ENCODE measurements at places on chromosomes 7 and 10.
A peak's percentile ranks its signal among the peaks of the same experiment; 100 is the strongest.

DNA sequence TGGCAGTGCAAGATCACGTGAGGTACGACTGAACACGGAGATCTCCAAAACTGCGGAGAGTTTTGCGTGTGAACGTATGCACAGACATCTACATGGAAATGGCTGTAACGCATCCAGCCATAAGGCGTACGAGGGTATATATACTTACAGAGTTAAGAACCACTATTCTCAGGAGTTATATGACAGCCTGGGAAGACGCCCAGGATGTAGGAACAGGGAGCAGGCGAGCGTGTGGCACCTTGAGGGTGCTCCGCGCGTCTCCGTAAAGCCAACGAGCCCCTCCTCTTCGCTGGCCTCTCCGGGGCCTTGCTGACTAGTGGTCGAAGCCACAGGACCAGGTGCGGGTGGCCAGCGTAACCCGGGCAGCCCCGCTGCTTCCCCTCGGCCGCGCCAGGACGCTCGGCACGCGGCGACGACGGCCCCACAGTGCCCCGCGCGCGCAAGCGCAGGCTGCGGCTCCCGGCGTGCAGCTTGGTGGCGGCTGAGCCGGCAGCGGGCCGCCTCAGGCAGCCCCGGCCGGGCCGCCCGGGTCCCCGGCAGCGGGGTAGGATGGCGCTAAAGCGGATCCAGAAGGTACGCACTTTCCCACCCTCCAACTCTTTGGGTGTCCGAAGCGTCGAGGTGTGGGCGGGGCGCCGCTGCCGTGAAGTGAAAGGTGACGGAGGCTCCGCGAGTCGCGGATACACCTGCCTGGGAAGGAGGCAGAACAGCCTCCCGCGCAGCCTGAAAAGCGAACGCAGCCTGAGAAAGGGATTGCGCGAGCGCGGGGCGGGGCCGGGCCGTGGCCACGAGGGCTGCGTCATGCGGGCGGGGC lies at the start of gene UBE2D4:
TSS of gene UBE2D4 (plus strand) at position 453 of the 814 bp plus-strand sequence. CDS start at position 550, 97 bp downstream.
- DNase-seq = peak; percentile 54

- DNase-seq = no peak
These were observed 77.1 kb downstream of the KCNMA1 start for GRCh38 chr10:77560471-77560870.

DNA sequence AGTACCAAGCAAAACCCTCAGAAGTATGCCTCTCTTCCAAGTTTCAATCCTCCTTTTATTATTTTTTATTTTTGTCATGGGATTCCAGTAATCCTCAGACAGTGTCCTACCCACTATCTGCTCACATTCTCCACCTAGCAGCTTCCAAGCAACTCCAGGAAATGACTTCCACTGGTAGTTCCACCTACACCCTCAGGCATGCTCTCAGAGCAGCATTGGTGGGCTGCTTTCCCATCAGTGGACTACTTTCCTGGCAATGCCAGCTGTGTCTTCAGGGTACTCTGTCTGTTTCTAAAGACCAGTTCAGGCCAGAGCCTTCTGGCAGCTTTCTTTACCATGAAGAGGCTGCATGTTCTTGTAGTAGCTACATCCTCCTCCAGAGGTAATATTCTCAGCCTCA lies 244.0 kb downstream of the HGF start:
- DNase-seq = no peak

DNA sequence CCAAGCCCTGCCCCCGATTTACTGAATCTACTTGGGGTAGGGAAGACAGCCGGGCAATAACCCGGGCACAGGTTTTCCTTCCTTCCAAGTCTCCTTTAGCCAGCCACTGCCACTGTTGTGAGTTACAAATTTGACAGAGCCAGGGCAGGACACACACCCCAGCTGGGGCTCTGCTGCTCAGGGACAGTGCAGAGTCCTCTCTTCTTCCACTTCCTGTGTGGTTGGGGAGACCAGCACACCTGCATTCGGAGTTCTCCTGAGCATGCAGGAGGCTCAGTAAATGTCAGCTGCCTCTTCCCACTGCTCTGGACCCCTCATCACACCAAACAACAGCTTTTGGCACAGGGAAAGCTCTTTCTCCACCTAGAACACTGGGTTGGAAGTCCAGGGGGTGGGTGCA lies 21.3 kb downstream of the CHST15 start:
- no peak for DNase-seq

GRCh38 chr7:17745610-17746009 lies 194.7 kb downstream of the SNX13 start:
- no peak for DNase-seq

DNA sequence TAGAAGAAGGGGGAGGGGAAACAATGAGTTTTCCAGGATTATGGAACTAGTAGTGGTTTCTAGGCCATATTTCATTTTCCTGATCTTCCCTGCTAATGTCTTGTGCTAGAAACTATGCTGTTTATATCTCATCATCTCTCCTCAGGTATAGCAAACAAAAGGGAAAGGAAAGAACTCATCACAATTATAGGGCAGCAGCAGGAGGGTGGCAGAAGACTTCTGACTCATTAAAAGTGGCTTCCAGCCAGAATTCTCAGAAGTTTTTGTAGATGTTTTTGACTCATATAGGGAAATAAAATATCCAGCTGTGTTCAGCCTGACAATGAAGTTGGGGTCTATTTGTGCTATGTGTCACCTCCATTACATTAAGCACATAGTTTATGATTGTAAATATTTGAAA lies 6.5 kb downstream of the AHR start:
- DNase-seq = no peak

DNA sequence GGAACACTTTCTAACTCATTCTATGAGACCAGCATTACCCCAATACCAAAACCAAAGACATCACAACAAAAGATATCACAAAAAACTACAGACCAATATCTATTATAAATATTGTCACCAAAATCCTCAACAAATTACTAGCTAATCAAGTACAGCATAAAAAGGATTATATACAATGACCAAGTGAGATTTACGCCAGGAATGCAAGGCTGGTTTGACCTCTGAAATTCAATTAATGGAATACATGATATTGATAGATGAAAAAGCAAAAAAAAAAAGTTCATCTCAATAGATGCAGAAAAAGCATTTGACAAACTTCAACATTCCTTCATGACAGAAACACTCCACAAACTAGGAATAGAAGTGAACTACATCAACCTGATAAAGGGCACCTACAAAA lies 175.3 kb downstream of the LCOR start:
- DNase-seq = no peak

DNA sequence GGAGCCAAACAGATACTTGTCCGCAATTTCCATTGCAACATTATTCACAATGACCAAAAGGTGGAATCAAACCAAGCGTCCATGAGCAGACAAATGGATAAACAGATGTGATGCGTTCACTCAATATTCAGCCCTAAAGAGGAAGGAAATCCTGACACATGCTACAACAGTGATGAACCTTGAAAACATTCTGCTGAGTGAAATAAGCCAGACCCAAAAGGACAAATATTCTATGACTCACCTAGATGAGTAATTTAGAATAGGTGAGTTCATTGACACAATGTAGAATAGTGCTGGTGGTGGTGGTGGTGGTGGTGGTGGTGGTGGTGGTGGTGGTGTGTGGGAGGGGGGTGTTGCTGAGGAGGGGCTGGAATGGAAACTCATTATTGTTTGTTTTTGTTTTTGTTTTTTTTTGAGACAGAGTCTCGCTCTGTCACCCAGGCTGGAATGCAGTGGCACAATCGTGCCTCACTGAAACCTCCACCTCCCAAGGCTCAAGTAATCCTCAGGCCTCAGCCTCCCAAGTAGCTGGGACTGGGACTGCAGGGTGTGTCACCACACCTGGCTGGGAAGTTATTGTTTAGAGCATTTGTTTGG lies 28.6 kb downstream of the SMKR1 start:
- no peak for DNase-seq

GRCh38 chr7:37234928-37235327 lies 213.7 kb downstream of the ELMO1 start:
- no peak for DNase-seq

DNA sequence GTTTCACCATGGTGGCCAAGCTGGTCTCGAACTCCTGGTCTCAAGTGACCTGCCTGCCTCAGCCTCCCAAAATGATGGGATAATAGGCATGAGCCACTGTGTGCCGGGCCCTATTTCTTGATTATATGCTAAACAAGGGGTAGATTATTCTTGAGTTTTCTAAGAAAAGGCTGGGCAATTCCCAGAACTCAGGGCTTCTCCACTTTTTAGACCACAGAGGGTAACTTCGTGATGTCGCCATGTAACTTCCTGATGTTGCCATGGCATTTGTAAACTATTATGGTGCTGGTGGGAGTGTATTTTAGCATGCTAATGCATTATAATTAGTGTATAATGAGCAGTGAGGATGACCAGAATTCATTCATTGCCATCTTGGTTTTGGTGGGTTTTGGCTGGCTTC lies 35.8 kb downstream of the OTUD1 start:
- DNase-seq = no peak

GRCh38 chr7:69696686-69697685 lies 98.7 kb downstream of the AUTS2 start:
- no peak for DNase-seq

GRCh38 chr10:93711891-93712290 lies 9.5 kb upstream of the FRA10AC1 start:
- DNase-seq = no peak

DNA sequence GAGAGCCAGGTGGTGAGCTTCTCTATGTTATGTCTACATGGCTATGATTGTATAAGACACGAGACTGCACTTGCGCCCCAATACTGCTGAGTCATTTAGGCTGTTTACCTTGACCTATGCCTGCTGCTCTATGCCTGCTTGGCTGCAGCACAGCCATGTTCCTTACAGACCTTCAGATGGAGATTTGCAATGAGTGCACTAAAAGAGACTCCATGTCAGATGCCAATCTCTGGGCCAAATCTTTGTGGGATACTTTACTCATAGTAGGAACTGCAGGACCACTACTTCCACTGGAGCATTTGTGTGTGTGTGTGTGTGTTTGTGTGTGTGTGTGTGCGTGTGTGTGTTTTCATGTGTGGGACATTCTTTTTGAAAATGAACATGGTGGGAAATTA lies 50.0 kb upstream of the KMT2E start:
- no peak for DNase-seq

- no peak for DNase-seq
These were observed 273.0 kb downstream of the GRM8 start for GRCh38 chr7:126979722-126980121.

- DNase-seq = no peak
These were observed 373.2 kb downstream of the PLXNA4 start for GRCh38 chr7:132203021-132203420.

- no peak for DNase-seq
These were observed 6.4 kb downstream of the DLX6 start for GRCh38 chr7:97011536-97012364.

DNA sequence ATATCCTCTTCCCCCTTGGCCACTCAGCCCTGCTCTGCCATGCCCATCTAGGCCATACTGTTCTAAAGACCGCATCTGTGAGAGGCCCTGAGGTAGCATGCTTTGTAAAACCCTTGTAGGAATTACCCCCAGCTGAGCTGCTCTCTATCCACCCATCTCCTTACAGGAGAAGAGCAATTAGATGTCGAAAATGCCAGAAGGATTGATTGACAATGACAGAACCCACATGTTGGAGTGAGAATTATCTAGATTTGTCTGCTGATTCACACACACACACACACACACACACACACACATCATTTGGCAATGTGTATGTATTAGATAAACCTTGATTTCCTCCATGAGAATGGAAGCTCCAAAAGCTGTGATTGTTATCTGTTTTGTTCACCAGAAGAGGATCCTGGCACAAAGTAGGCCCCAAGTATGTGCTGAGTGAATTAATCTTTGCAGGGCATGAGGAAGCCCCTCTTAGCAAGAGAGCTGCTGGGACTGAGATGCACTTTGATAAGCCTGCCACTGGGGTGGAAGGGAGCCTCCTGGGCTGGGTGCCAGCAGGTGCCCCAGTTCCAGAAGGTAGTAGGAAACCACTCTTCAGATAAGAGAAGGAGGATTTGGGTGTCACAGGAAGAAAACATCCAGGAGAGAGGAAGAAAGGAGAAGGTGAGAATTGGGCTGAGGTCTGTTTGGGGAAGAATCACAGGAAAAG lies 187.5 kb upstream of the ADO start:
- no peak for DNase-seq

- DNase-seq = no peak
These were observed 301.8 kb upstream of the ZWINT start for GRCh38 chr10:56662765-56663447.

- no peak for DNase-seq
These were observed 75.7 kb downstream of the GPR37 start for GRCh38 chr7:124689931-124690330.

GRCh38 chr10:130816116-130816901 lies 495.2 kb downstream of the TCERG1L start:
- DNase-seq = no peak

GRCh38 chr10:15280462-15280861 lies 90.6 kb downstream of the FAM171A1 start:
- no peak for DNase-seq

DNA sequence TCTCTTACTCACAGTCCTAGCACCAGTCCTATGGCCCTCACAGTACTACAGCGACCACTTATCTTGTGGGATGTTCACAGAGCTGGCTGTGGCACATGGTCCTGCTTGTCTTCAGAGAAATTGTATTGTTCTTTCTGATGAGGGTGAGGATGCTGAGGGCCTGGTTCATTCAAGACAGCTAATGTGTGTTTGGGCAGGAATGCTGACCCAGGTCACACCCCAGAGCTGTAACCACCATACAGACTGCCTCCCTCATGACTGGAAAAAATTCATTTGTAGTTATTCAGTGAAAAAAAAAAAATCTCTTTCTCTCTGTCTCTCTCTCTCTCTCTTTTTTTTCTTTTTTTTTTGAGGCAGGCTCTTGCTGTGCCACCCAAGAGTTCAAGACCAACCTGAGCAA lies 83.5 kb downstream of the KLF6 start:
- no peak for DNase-seq

GRCh38 chr7:112019932-112020331 lies 186.3 kb downstream of the DOCK4 start:
- no peak for DNase-seq

DNA sequence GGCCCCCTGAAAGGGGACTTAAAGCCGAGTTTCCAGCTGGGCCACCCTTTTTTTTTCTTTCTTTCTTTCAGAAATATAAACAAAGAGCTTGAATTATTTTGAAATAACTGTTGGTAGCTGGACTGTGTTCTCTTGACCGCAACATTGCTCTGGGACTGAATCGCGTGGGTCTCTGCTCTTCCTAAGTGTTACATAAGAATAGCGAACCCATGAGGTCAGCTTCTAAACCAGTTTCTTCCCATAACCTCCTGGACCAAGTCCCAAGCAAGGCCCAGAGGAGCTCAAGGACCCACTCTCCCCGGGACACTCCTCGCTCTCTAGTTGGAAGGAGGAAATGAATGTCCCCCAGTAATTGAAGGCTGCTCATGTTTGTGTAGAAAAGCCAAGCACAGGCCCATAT lies 91.1 kb downstream of the CXCL12 start:
- no peak for DNase-seq

GRCh38 chr7:50614721-50615518 lies 49.7 kb upstream of the DDC start:
- DNase-seq = no peak

GRCh38 chr7:520503-521161 lies 986 bp upstream of the PDGFA start:
- DNase-seq = no peak

DNA sequence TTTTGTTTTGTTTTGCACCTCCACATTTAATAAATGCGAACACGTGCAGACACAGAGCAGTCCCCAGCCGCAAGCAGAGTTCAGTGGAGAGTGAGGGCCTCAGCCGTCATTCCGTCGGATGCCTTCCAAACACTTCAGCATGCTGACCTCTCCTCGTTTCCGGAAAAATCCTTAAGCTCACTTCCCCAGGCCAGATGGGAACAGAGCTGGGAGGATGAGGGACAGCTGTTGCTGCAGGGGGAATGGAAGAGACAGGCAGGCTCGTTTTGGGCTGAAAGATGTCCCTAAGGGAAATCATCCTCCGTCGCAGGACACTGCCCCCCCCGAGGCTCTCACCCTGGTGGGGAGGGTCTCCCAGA lies 17.2 kb upstream of the FGFR2 start:
- no peak for DNase-seq

Data from cortex of kidney (tissue), 1 donor.